Mammary microvascular endothelial cell (primary cell): ENCODE measurements at places on chromosomes 2 and 18. TPM values are rescaled to one million over a fixed set of nuclear protein-coding genes. Genes with fewer than 3 reads are reported as not detected.

The NDUFB3 gene
- 112 and 133 TPM in 2 replicates for total RNA-seq

The ZNF516 gene
- total RNA-seq = 5.8 and 6.3 TPM in 2 replicates

The TMEM198 gene
- total RNA-seq = not detected in 2 replicates

The LRP2 gene
- total RNA-seq = not detected in 2 replicates
